Right renal cortex interstitium (tissue), 3 donors: ENCODE measurements at places on chromosomes 2 and 18. TPM values are rescaled to one million over a fixed set of nuclear protein-coding genes. Genes with fewer than 3 reads are reported as not detected.

The FOXI3 gene
- polyA plus RNA-seq, result 0.12 TPM

The BMPR2 gene
- polyA plus RNA-seq, result 69.6 TPM

The CGREF1 gene
- polyA plus RNA-seq, result 5.0 TPM

The KIF1A gene
- polyA plus RNA-seq, result 9.0 TPM

DNA sequence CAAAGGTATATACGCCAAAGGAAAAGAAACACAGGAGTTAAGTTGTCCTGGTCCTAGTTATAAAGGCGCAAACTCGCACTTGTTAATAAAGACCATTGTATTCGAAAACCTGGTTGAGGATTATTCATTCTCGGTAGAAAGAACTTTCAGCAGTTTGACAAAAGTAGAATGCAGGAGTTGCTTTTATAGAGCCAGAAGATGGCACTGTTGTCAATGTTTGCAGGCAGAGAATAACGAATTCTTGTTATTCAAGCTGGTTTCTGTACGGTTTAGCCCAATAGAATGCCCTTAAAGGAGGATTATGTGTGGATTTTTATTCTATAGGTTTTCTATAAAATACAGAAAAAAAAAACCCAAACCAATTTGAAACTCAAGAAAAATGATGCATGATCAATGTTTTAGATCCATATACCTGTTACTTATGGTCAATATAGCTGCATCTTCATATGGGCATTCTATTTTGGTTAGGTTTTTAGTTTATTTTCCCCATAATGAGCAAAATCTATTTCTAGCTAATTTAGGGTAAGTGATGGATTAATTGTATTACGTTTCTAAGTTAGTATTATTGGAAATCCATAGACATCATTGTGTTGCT lies 510.3 kb downstream of the PLCL1 start:
- DNase-seq, result peak; percentile 52

DNA sequence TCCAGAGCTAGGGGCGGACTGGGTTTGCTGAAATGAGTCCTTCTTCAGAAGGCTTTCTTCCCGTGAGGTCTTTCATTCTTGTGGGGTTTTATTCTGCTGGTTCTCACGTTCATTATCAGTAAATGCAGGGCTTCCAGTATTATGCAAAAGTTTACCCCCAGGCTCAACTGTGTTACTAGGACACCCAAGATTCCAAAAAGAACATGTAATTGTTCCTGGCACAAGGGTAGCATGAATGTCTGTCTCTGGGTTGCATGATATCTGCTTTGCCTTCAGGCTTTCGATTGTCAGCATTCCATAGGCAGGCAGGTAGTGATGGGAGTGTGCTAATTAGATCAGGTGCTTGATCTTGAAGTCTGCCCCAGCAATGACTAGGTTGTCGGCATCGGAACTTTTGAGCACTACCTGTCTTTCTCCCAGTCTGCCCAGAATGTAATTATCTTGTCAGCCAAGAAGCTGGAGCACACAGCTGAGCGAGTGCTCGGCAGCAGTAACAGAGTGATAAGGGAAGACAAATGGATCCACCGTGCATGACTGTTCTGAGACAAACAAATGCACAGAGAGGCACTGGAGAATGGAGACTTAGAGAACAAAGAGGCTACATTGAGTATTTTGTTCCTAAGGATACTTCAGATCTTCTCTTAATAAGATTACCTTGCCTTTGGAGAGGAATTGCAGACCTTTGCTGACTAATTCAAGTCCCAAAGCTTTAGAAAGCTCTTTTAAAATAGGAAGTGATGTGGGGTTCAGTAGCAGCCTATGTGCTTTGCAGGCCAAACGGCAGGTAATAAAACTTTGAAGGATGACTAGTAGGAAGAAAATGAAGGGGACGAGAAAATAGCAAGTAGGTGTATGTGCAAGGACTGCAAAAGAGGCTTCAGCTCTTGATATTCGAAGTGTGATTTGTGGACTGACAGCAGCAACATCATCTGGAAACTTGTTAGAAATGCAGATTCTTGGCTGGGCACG lies 41.9 kb downstream of the ITGB6 start:
- no peak for DNase-seq

- DNase-seq, result no peak
Measured at GRCh38 chr18:53843113-53843760, 381.2 kb downstream of the MBD2 start.

DNA sequence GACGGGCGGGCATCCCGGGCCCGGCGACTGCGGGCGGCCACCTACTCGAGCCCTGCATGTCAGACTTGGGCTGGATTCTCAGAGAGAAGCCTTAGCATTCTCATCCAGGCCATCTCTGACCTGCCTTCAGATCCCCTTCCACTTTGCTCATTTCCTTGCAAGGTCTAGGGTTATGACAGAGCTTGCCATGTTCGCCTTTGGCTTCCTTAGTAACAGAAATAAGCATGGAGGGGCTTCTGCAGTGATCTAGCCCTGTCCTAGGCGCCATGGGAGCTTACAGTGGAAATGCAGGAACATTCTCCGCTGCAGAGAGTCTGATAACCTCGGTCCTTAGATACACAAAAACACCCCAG lies 632 bp upstream of the ACVR1 start:
- no peak for DNase-seq

GRCh38 chr2:50712569-50712968 lies 319.4 kb downstream of the NRXN1 start:
- no peak for DNase-seq

GRCh38 chr2:200787351-200788120 lies 24.2 kb upstream of the BZW1 start:
- DNase-seq, result no peak

DNA sequence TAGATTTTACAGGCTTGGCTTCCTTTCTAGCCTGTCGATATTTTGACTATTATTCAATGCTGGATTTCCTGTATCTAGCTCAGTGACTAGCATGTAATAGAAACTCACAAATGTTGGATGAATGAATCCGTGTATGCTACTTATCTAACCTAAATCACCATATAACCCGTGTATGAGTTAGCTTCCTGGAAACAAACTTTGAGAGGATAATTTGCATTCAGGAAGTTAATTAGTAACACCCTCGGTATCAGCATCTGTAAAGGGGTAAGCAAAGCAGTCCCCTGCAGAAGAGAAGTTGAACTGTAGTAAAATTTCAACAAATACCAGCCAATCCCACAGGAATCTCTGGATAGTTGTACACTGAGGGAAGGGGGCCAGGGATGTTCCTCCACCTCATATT lies 269.4 kb upstream of the LRATD1 start:
- DNase-seq, result no peak

- DNase-seq, result no peak
Measured at GRCh38 chr18:70256184-70256583, 32.7 kb upstream of the SOCS6 start.
